ENCODE measurements at places on chromosomes 16 and 17. TPM values are rescaled to one million over a fixed set of nuclear protein-coding genes. Genes with fewer than 3 reads are reported as not detected.
A peak's percentile ranks its signal among the peaks of the same experiment; 100 is the strongest.

Gene RBBP6
- 33.4 TPM for total RNA-seq

- DNase-seq, result no peak
Observed at GRCh38 chr16:51550800-51551347, 399.8 kb upstream of the SALL1 start.

DNA sequence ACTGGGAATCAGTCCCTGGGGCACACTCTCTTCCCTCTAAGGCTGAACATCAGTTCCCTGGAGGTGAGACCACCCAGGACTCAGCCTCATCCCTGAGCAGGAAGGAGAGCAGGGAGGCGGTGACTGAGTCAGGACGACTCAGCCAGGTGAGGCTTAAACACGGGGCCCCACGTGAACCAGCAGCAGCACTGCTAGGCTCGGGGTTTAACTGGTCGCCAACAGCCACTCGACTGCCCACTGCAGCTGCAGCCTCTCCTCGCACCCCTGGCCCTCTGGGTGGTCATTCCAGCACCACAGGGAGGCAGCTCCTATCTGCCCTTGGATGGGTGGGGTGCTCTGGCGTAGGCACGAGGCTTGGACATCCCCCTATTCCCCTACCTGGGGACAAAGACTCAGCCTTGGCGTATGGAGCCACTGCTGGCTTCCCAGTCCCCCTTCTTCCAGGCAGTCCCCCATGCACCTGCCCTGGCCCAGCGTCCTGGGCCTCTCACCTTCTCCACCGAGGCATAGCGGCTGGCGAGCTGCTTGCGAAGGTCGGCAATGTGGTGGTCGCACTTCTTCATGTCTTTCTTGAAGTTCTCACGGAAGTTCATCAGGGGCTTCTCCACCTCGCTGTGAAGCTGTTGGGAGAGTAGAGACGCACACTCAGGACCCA lies 21.2 kb upstream of the RCVRN start:
- peak; percentile 6 for DNase-seq

DNA sequence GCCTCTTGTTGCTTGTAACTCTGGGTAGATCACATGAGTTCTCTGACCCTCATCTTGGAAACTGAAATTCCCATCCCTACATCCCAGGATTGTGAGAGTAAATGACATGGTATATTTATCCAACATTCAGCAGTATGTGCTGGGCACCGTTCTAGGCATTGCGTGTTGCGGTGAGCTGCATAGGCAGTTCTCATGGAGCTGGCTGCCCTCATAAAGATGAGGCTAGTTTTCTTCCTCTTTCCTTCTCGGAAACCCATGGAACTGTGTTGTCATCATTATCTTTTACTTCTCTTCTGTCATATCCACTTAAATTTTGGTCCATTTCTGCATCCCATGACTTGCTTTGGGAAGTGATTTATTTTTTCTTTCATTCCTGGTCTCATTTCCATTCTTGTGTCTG lies 17.2 kb downstream of the CMIP start:
- DNase-seq, result no peak

DNA sequence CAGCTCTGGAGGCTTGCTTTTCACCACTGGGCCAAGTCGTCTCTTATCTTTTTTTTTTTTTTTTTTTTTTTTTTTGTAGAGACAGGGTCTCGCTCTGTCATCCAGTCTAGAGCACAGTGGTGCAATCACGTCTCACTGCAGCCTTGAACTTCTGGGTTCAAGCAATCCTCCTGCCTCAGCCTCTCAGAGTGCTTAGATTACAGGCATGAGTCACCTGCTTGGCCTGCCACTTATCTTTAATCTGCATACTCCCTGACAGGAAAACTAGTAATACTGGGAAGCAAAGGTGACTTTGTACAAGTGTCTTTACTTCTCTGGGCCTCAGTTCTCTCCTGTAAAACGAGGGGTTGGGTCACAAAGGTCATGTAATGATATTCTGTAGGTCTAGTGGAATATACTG lies 15.0 kb downstream of the NTN1 start:
- no peak for DNase-seq

GRCh38 chr17:42130310-42130936 lies 7.8 kb downstream of the HSPB9 start:
- DNase-seq, result no peak

Gene SLFN14
- not detected for total RNA-seq

Gene SKAP1
- 0.27 TPM for total RNA-seq

DNA sequence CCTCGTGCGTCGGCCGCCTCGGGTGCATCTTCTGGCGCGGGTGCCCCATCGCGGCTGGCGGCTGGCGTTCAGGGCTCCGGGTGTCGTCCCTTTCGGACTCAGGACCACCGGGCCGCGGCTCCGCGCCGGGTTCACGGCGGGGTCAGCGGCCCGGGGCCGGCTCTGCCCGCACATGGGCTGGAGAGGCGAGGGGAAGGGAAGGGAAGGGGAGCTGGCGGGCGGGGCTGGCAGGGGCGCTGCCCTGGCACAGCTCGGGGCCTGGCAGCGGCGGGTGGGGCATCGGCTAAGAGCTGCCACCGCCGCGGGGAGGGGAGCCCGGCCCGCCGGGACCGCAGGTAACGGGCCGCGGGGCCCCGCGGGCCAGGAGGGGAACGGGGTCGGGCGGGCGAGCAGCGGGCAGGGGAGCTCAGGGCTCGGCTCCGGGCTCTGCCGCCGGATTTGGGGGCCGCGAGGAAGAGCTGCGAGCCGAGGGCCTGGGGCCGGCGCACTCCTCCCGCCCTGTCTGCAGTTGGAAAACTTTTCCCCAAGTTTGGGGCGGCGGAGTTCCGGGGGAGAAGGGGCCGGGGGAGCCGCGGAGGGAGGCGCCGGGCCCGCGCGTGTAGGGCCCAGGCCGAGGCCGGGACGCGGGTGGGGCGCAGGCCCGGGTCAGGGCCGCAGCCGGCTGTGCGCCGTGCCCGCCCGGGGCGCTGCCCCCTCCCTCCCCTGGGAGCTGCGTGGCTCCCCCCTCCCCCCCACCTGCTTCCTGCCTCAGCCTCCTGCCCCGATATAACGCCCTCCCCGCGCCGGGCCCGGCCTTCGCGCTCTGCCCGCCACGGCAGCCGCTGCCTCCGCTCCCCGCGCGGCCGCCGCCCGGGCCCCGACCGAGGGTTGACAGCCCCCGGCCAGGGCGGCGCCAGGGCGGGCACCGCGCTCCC lies 646 bp downstream of the HIC1 start:
- no peak for DNase-seq

DNA sequence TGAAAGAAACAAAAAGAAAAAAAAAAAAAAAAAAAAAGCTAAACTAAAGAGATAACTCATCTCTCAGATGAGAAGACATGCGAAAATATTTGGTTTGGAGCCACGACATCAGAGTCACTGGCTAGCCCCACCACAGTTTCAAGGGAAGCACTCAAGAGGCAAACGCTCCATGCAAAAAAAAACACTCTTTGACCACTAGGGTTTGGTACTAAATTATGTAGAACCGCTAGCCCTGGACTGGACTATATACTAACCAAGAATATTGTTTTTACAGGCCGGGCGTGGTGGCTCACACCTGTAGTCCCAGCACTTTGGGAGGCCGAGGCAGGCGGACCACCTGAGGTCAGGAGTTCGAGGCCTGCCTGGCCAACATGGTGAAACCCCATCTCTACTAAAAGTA lies 37.3 kb downstream of the METTL16 start:
- no peak for DNase-seq

- DNase-seq, result no peak
Observed at GRCh38 chr16:65532258-65532657, 410.4 kb upstream of the CDH11 start.

DNA sequence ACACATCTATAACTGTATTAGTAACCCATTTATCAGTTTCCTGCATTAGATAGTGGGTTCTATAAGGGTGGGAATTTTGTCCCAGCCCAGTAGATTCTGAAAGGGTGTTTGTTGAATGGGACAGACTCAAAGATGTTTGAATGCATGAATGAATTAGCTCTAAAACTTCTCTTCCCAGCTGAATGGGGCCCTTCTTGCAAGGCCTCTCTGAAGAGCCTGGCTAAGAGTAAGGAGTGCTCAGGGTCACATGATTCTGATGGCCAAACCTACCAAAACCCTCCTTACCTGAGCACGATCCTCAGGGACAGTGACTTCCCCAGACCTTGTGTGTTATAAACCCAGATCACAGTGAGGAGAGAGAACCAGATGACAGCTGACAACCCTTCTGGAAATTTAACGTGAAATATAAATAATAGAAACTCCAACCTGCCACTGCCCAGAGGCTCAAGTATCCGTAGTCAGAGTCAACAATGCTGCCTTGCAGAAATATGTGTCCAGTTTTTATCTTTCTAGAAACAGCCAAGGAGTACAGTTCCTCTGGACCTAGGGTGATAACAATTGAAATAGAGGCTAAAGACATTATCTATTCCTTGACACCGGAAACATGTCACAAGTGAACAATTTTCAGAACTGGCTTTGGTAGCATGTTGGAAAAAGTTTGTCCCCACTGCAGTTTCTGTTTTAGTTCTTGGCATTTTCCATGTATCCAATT lies 268.9 kb upstream of the MAF start:
- DNase-seq, result no peak

Gene UBALD1
- total RNA-seq, result 24.7 TPM

DNA sequence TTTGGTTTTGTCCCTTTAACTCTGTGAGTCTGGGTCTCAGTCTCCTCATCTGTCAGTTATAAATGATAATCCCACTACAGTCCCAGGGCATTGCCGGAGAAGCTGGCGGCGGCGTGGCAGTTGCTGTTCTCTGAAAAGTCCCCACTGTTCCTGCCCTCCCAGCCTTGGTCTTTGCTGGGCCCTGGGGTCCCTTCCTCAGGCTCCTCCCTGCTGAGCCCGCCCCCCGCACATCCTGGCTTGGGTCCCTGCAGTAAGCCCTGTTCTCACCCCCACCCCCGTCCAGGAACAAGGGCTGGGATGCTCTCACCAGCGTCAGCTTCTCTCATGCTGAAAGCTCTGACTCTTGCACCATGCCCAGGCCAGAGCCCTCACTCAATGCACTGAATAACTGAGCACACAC lies 35.3 kb upstream of the PEMT start:
- DNase-seq, result no peak

DNA sequence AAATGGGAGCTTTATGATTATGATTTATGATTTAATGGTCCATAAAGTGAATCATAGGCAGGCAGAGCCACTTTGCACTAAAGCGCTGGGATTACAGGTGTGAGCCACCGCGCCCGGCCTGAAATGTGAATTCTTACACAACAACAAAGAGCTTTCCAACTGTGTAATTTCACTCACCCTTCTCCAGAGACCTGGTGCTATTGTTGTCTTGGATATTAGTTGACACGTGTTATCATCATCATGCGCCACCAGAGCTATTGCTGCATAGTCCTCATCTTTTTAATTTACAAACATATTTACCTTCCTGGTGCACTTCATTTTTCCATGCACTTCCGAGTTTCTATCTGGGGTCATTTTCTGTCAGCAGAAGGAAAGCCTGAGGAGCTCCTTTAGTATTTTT lies 4.8 kb upstream of the UTS2R start:
- no peak for DNase-seq
